ENCODE measurements at places on chromosomes 11 and 22. TPM values are rescaled to one million over a fixed set of nuclear protein-coding genes. Genes with fewer than 3 reads are reported as not detected.

The MUC15 gene
- not detected for total RNA-seq

The DMC1 gene
- 16.3 TPM for total RNA-seq

The PHETA2 gene
- 12.7 TPM for total RNA-seq

The RIMBP3C gene
- not detected for total RNA-seq

The CRYBA4 gene
- total RNA-seq = not detected

The SLC22A6 gene
- not detected for total RNA-seq

The HORMAD2 gene
- not detected for total RNA-seq

The YAP1 gene
- 85.0 TPM for total RNA-seq

GRCh38 chr11:130420478-130421198 lies 7.8 kb downstream of the ADAMTS8 start:
- no peak overlapping the region for H3K27ac ChIP-seq
- DNase-seq = peak; percentile 63
- H3K36me3 ChIP-seq = no peaks in the 10 kb centered on the region
- no peaks in the 10 kb centered on the region for H3K4me1 ChIP-seq
- H3K4me3 ChIP-seq = no peak overlapping the region

- peak overlapping the region; percentile 100 for H3K4me3 ChIP-seq
- H3K27ac ChIP-seq = peak overlapping the region; percentile 100
- no peak for DNase-seq
Measured at GRCh38 chr11:58576887-58577471, 1.3 kb upstream of the LPXN start.

- DNase-seq = peak; percentile 51
- no peaks in the 10 kb centered on the region for H3K36me3 ChIP-seq
- H3K4me1 ChIP-seq = no peaks in the 10 kb centered on the region
- no peaks in the 10 kb centered on the region for H3K27me3 ChIP-seq
- H3K27ac ChIP-seq = peak overlapping the region; percentile 89
- peak overlapping the region; percentile 66 for H3K4me3 ChIP-seq
Measured at GRCh38 chr11:44066732-44067141, 667 bp downstream of the ACCS start.

GRCh38 chr11:124394408-124394807 lies 4.4 kb downstream of the OR8B3 start:
- DNase-seq = no peak
- H3K36me3 ChIP-seq = no peaks in the 10 kb centered on the region
- H3K27me3 ChIP-seq = no peaks in the 10 kb centered on the region
- H3K4me3 ChIP-seq = no peak overlapping the region
- H3K4me1 ChIP-seq = no peaks in the 10 kb centered on the region
- no peak overlapping the region for H3K27ac ChIP-seq

DNA sequence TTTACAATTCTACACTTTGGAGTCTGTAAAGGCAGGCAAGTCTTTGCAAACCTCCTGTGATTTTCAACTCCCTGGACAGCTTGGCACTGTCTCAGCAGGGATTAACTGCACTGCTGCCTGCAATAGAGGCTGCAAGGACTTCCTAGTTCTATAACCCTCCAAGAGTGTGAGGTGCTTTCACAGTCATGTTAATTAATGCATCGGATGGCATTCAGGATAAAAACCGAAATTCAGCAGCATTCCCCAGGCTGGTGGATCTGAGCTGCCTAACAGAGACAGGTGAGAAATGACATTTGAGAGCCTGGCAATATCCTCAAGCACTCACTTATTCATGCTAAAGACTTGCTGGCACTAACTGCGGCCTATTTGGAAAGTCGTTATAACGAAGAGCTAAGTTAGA lies 85.0 kb downstream of the LARGE1 start:
- DNase-seq = no peak
- H3K27me3 ChIP-seq = no peaks in the 10 kb centered on the region
- peaks cover 78% of the 10 kb centered on the region for H3K4me1 ChIP-seq
- H3K36me3 ChIP-seq = no peaks in the 10 kb centered on the region

All from right atrium auricular region (tissue), 2 donors.